ENCODE measurements at places on chromosomes 7 and 10.

GRCh38 chr7:8176370-8177081 is 85.4 kb downstream of the ICA1 start:
- DNase-seq: no peak

- DNase-seq: no peak
Measured at GRCh38 chr10:70684374-70684773, 12.1 kb downstream of the ADAMTS14 start.

- no peak for DNase-seq
Measured at GRCh38 chr10:71974489-71975021, 10.4 kb downstream of the CHST3 start.

DNA sequence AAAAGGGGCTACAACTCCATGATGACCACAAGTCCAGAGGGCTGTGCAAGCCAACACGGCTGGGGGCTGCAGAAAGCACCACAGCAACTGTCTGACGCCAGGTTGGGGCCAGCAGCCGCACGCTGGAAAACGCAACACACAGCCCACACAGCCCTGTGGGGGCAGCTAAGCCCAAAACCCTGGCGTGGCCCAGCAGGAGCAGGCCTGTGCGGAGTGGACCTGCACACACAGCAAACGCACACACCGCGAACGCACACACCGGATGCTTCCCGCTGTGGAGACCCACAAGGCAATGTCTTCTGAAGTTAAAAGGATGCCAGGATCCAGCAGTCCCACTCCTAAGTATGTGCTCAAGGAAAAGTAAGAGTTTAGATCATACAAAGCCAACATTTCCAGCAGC is 121.2 kb downstream of the MAD1L1 start:
- no peak for DNase-seq

GRCh38 chr10:71366690-71367089 is 30.0 kb upstream of the CDH23 start:
- DNase-seq: no peak

- no peak for DNase-seq
Measured at GRCh38 chr10:102869258-102870198, at the start of gene AS3MT. Gene AS3MT, plus strand, starts transcription at chr10:102869470. Its CDS starts 123 bp downstream, at chr10:102869593.

GRCh38 chr7:39130857-39131526 is 153.3 kb downstream of the POU6F2 start:
- DNase-seq: no peak

DNA sequence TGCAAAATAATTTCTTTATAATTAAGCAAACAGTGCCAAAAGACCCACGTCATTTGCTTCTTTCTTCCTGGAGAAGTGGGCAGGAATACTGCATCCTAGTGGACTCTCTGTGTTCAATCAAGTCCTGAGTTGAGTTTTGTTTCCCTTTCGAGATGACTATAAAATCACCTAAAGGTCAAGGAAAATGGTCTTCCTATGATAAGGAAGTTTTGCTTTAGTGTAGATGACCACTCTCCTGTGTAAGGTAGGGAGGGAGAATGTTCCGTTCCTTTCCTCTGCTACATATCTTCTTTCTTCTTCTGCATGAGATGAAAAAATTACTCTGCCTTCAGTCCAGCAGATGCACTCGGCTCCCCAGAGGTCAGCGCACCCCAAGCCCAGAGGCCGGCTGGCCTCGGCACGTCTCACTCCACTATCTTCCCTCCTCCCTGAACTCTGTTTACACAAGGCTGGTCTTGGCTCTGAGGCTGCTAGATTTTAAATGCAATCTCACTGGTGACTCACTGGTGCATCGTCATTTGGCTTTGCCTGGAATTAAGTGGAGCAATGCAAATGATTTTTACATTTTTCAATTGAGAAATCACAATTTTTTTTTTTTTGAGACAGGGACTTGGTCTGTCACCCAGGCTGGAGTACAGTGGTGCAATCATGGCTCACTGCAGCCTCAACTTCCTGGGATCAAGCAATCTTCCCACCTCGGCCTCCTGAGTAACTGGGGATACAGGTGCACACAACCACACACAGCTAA is 18.6 kb upstream of the VDAC2 start:
- DNase-seq: no peak

DNA sequence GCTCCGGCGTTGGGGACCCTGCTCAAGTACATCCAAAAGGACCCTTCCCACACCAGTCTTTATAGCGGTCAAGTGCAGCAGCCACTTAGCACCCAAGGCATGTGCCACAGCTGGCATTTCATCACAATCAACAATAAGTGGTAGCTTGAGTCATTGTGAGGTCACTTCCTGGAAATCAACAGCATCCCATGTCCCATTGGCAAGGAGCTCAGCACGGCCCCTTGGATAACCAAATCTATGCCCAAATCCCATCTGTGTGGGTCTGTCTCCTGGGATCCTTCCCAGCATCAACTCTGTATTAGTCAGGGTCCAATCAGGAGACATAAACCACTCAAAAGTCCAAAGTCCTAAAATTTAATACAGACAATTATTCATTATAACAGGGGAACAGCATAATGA is 27.1 kb downstream of the MDH2 start:
- DNase-seq: no peak

DNA sequence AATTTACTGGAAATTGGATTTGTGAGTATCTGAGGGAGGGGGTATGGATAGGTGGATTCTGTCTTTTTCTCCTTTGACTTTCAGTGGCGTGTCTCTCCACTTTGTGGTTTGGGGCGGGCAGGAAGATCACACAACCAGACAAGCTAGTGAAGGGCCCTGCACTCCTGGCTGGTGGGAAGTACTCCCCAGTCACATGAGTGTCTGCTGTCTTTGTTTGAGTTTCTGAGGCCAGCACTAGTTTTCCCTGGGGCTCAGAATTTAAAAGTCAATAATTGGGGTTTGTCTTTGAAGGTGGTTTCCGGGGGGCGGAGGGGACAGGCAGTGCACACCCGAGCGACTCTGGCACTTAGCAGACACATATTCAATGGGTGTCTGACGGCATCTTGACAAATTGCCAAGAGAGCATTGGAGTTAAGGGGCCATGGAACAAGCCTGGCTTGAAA is 120.1 kb downstream of the WDFY4 start:
- DNase-seq: no peak

DNA sequence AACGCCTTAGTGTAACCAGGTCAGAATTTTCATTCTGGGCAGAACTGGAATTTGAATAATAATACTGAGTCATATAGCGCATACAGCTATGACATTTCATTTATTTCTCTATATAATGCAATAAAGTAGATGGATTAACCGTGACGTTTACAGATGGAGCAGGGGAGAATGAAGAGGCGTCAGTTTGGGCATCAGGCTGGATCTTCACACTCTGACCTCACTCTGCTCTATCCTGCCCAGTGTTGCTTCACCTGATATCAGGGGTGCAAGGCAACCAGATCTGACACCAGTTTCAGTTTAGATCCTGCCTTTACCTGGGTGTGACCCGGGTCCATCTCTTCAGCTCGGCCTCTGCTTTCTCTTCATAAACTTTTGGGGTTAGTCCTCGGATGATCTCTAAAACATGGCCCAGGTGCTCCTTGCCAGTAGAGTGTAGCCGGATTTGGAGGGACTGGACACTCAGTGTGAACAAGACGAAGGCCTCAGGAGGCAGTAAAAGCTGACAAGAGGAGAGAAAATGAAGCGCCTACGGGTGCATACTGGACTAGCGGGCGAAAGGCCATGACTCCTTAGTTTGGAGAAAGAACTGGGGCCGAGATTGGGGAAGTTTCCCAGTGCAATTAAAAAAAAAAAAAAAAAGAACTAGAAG is 1.4 kb upstream of the ZYX start:
- no peak for DNase-seq

DNA sequence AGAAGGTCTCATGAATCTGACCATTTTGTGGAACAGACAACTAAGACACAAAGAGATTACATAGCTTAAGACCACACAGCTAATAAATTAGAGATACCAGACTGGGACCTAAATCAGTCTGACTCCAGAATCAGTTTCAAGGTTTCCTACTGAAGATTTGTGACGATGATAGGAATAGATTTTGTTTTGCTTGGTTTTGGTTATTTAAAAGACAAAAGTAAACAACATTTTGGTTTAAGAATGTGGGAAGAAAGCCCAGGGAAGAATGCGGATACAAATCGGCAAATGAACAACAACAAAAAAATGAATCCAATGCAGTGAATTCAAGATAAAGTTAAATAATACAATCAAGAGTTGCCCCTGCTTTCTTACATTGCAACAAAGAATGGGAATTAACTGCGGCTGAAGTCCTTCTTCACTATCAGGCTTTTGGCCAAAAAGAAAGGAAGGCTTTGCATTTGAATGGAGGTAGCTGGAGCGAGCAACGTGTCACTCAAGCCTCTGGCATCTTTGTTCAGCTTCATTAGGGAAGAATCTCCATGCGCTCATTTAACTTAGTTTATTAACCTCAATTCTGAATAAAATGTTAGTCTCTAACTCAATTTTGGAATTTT is 210.8 kb downstream of the ADAM12 start:
- DNase-seq: no peak

DNA sequence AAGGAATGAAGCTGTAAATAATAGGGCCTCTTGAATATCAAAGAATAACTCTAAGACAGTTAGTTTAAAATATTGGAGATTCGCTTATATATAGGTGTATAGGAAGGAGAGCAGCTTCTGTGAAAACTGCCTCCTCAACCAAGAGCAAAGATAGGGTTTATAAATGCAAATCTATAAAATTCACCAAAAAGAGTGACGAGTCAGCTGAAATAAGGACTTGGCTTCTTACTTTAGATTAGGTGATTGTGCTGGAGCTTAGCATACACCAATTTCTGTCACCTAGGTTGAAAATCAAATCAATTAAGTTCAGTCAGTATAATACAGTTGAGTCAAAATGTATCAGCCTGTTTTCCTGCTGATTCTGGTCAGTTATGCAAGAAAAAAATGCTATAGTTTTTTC is 113.8 kb upstream of the SGCE start:
- DNase-seq: no peak

DNA sequence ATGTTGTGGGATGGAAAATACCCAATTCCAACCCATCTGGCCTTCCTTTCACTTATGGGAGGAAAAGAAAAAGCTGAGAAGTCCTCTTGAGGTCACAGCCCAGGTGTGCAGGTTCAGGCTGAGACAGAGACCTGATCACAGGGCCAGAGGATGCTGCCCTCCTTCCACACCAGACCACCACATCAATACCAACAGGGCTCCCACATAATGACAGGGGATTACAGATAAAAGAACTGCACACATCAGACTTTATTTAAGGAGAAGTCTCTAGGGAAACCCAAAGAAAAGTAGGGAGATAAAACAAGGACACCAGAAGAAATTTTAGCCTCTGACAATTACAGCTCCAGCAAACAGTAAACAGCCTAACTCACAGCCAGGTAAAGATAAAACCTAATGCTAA is 548.4 kb downstream of the PTPRN2 start:
- DNase-seq: no peak

GRCh38 chr7:47470567-47471357 is 111.1 kb downstream of the TNS3 start:
- DNase-seq: no peak

GRCh38 chr10:76218035-76218434 is 786.6 kb downstream of the LRMDA start:
- DNase-seq: no peak

- no peak for DNase-seq
Measured at GRCh38 chr7:108455551-108455997, 662 bp downstream of the NRCAM start.

GRCh38 chr7:111990643-111991042 is 215.6 kb downstream of the DOCK4 start:
- no peak for DNase-seq

GRCh38 chr7:42274053-42274452 is 37.0 kb upstream of the GLI3 start:
- no peak for DNase-seq

DNA sequence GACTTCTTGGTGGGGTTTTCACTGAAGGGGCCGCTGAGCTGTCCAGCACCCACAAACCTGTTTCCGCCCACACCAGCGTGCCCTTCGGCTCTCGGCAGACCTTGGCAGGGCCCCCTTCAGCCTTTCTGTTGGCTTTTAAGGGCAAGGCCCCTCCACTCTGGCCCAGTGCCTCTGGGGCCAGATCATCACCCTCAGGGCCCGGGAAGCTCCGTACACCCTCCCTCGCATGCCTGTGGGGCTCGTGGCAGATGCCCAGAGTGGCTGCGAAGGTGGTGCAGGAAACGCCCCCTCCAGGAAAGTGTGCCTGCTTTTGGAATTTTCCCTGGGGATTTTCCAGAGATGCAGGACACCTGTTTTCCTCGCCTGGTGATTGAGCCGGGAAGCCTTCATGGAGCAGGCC is 7.0 kb downstream of the LHPP start:
- DNase-seq: no peak

GRCh38 chr7:126774077-126774476 is 478.7 kb downstream of the GRM8 start:
- no peak for DNase-seq

- DNase-seq: no peak
Measured at GRCh38 chr7:77382532-77382931, 33.6 kb downstream of the GSAP start.

DNA sequence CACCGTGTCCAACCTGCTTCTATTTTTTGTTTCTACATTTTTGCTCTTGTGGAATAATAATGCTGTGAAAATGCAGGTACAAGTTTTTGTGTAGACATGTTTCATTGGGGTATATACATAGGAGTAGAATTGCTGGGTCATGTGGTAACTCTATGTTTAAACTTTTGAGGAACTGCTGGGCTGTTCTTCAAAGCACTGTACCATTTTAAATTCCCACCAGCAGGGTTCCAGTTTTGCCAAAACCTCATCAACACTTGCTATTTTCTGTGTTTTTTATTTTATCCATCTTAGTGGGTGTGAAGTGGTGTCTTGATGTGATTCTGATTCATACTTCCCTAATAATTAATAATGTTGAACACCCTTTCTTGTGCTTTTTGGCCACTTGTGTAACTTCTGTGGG is 138.6 kb downstream of the RGS10 start:
- DNase-seq: no peak

- no peak for DNase-seq
Measured at GRCh38 chr7:68524126-68524525, 1074.1 kb upstream of the AUTS2 start.

GRCh38 chr10:15563246-15563645 is 156.5 kb downstream of the ITGA8 start:
- no peak for DNase-seq

DNA sequence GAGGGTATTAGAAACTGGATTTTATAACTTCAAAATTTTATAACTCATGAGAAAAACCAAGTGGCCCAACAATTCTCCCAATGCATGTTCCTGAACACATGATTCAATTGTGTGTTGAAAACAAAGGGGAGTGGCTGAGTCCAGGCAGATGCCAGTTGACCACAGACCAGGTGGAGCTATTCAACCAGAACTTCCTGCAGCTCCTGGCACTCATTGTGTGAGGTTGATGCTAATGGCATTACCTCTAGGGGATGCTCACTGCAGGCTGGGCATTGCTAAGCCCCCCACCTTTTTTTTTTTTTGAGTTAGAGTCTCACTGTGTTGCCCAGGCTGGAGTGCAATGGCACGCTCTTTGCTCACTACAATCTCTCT is 20.3 kb downstream of the MYOF start:
- no peak for DNase-seq

- DNase-seq: no peak
Measured at GRCh38 chr7:149770728-149771636, 2.4 kb downstream of the ZNF467 start.

DNA sequence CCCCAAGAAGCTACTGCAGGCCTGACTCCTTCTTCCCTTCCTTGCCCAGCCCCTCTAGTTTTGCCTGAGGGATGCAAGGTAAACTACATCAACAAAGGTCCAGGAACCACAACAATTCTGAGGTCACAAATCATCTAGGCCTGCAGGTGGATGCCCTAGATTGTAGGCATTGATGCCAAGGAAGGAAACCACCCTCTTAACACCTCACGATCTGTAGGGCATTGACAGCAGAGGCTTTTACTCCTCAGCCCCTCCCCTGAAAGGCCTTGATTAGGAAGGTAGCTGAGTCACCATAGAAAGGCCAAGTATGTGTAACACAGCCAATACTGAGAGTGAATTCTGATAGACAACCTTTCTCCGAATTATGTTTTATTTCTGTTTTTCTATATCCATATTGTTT is 46.7 kb upstream of the FAM3C start:
- DNase-seq: no peak

Data from esophagus squamous epithelium (tissue), 5 donors.